ENCODE measurements at places on chromosomes 7 and 10. TPM values are rescaled to one million over a fixed set of nuclear protein-coding genes. Genes with fewer than 3 reads are reported as not detected.

DNA sequence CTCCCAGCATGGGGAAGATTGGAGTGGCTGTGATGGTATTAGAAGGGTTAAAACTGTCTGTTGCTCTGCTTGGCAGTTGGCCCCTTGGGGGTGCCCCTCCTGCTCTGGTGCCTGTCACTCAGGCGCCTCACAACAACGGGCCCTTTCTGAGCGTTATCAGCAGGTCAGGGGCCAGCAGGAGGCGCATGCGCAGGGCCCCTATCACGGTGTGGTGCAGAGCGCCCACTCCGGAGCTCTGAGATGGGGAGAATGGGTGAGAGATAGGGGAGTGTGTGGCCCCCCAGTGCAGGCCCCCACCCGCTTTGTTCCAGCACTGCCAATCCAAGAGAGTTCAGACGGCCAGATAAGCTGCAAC, 24.8 kb downstream of the GBX1 start:
- DNase-seq, result peak; percentile 55

The LRRC17 gene
- total RNA-seq, result 1.0 TPM

GRCh38 chr10:74824900-74825370, 1.5 kb upstream of the KAT6B start:
- peak; percentile 66 for DNase-seq

- DNase-seq, result peak; percentile 75
Measured at GRCh38 chr7:128858380-128859231, 4.0 kb upstream of the ATP6V1F start.

The IDI2 gene
- total RNA-seq, result 0.16 TPM

The C10orf143 gene
- total RNA-seq, result 2.2 TPM

DNA sequence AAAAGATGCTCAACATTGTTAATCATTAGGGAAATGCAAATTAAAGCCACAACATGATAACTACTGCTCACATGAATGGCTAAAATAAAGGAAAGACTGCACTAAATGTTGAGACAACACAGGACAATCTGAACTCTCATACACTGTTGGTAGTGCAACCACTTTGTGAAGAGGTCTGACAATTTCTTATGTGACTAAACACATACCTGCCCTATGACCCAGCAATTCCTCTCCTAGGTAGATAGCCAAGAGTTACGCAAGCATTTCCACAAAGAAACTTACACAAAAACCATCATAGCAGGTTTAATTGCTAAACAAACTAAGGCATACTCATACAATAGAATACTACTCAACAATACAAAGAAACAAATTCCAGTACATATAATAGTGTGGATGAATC, 41.8 kb upstream of the HERPUD2 start:
- no peak for DNase-seq

DNA sequence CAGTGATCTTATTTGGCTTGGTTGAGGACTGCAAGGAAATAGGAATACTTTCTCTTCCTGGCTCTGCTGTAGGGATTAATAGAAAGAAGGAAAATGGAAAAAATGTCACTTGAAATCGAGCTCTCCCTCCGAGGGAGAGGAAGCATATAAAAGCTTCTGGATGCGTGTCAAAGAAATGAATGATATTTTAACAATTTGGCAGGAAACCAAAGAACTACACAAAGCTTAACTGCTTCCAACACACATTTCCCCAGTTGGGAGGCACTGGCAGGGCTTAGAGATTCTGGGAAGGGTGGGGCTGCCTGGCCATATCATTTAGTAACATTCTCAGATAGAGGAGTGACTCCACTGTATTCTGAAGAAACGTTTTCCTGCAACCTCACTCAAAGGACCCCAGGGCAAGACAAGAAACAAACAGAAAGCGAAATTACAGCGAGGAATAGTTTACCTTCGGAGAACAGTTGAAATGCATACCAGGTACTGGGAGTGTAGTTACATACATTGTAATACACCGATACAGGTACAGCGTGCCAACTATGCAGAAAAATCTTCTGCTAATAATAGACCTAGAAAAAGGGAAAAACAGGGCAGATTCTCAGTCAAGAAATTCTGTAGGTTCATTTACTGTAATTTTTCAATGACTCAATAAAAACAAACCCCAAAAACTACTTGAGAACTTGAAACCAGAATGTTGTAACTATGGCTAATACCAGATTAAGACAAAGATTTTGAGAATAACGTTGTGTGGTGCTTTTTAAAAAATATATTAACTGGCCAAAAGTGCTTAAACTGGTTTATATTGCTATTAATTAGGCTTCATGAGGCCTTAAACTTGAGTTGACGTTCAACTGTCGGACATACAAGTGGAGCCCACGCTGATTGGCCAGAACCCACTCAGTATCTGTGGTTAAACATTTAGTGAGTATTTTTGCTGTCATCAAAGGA, 75.7 kb upstream of the ASAH2 start:
- DNase-seq, result peak; percentile 53

The NPSR1 gene
- total RNA-seq, result not detected

GRCh38 chr7:94395141-94396036, 694 bp downstream of the COL1A2 start:
- DNase-seq, result no peak

DNA sequence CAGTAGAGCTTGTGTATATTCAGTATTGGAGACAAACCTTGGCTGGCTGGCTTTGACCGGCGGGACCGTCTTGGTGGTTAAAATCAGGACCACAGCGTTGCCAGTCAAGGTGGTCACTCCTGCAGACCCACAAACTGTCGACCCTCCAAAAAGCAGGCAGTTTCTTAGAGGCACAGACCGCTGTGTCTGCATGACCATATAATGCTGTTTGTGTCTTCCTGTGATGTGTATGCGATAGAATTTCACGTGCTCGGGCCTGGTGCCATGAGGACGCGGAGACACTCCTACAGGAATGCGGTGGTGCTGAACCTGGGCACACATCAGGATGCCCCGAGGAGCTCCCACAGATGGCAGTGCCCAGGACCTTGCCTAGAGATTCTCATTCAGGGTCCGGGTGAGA, 34.8 kb downstream of the BNIP3 start:
- DNase-seq, result no peak

DNA sequence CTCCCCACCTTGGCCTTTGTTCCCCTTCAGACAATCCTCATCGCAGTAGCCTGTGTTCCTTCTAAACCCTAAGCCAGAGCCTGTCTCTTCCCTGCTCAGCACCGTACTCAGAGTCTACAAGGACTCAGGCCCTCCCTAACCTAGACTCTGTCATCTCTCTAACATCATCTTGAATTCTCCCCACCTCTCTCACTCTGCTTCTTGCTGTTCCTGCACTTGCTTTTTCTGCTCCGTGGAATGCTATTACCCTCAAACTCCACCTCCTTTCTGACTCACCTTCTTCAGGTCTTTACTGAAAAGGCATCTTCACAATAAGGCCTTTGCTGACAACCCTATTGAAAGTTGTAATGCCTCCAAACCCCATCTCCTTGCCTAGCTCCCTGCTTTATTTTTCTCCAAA, 141.0 kb downstream of the DKK1 start:
- DNase-seq, result no peak

- DNase-seq, result no peak
Measured at GRCh38 chr7:112495810-112496462, 15.1 kb downstream of the LSMEM1 start.

The ODAD2 gene
- not detected for total RNA-seq

GRCh38 chr7:32658034-32658433, 162.7 kb downstream of the AVL9 start:
- no peak for DNase-seq

The CABCOCO1 gene
- total RNA-seq, result not detected

- DNase-seq, result no peak
Measured at GRCh38 chr10:113169853-113170460, 219.9 kb downstream of the TCF7L2 start.

DNA sequence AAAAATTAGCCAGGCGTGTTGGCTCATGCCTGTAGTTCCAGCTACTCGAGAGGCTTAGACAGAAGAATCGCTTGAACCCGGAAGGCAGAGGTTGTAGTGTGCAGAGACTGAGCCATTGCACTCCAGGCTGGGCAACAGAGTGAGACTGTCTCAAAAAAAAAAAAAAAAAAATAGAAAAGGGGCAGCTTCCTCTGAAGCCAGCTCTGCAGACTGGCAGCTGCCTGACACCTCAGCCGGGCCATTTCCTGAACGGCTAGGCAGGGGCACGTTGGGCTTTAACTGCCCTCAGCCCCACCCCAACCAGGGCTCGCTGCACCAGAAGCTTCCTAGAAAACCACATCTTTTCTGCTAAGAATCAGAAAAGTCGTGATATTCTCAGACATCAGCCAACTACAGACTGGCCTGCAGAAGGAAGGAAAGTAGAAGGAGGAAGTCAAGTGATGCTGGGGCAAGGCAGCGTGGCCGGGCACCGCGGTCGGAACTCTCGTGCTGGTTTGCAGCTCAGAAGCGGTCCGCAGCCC, 38.0 kb downstream of the PRKAG2 start:
- peak; percentile 67 for DNase-seq

The FAM25G gene
- not detected for total RNA-seq

The GRID1 gene
- 1.1 TPM for total RNA-seq

- no peak for DNase-seq
Measured at GRCh38 chr10:127175357-127176110, 20.9 kb downstream of the INSYN2A start.

The SFTPA2 gene
- 0.27 TPM for total RNA-seq

The ZNF316 gene
- total RNA-seq, result 16.2 TPM

DNA sequence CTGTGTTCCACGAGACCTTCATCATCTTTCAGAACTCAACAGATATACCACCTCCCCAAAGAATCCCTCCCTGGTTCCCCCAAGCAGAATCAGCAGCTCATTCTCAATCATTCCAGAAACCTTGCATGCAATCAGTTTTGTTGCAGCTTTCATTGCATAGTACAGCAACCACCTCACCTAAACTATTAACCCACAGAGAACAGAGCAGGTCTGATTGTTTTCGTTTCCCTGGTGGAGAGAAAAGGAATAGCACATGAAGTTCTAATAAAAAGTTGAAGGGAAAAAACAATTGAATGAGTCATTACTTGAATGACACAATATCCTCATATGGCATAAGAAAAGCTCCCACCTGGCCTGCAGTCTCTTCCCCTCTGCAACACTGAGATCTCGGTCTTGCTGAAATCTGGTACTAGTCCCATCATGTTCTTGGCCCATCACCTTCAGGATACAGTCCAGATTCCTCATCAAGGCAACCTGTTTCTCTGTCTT, 147.1 kb upstream of the GDF10 start:
- no peak for DNase-seq

The GPR26 gene
- total RNA-seq, result not detected

- DNase-seq, result no peak
Measured at GRCh38 chr7:12322284-12322902, 81.3 kb downstream of the VWDE start.

The OR2F2 gene
- not detected for total RNA-seq

The UNCX gene
- not detected for total RNA-seq

DNA sequence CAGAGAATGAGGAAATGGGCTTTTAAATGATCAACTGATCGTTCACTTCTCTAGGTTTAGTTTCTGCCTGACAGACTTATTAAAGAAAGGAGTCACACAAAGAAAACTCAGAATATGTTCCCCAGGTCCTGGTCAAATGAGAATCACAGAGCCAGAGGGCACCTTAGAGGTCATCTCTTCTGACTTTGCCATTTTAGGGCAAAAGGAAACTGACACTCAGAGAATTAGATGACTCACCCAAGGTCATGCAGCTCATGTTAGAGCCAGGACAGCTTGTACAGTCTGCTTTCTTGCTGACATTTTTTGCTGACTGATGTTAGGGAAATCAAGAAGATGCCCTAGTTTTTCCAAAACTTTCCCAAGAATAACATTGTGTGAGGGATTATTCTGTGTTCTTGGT, 312.7 kb upstream of the SP8 start:
- DNase-seq, result no peak

- no peak for DNase-seq
Measured at GRCh38 chr10:88152728-88153133, 289.3 kb downstream of the PTEN start.

DNA sequence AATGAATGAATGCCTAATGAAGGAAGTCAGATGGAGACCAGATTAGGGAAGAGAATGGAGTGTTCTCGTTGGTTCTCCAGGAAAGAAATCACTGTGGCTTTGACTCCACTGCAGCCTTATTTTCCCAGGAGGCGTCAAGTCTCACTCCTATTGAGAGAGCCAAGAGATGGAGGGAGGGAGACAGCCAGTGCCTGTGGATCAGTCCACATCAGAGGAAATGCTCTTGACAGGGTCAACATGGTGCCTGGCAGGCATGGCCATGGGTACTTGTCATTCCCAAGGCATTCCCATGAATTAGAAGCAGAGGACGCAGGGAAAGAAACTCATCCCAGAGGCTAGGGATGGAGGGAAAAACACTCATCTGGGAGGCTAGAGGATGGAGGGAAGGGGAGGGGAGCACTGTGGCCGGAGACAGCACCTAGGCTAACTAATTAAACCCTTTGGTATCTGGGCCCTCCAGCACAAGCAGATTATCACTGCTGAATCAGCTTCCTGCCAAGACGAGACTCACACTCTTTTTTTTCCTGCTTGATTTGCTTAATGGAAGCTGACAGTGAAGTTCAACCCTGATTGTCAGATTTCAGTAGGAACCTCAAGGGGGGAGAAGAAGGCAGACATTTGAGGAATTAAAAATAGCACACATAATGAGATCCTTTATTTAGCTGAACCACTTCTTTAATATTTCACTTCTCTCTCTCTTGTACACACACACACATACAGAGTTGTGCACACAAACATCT, 1233.2 kb upstream of the AUTS2 start:
- DNase-seq, result no peak

The GRID2IP gene
- not detected for total RNA-seq

GRCh38 chr10:61779950-61780659, 117.4 kb downstream of the CABCOCO1 start:
- DNase-seq, result peak; percentile 47

DNA sequence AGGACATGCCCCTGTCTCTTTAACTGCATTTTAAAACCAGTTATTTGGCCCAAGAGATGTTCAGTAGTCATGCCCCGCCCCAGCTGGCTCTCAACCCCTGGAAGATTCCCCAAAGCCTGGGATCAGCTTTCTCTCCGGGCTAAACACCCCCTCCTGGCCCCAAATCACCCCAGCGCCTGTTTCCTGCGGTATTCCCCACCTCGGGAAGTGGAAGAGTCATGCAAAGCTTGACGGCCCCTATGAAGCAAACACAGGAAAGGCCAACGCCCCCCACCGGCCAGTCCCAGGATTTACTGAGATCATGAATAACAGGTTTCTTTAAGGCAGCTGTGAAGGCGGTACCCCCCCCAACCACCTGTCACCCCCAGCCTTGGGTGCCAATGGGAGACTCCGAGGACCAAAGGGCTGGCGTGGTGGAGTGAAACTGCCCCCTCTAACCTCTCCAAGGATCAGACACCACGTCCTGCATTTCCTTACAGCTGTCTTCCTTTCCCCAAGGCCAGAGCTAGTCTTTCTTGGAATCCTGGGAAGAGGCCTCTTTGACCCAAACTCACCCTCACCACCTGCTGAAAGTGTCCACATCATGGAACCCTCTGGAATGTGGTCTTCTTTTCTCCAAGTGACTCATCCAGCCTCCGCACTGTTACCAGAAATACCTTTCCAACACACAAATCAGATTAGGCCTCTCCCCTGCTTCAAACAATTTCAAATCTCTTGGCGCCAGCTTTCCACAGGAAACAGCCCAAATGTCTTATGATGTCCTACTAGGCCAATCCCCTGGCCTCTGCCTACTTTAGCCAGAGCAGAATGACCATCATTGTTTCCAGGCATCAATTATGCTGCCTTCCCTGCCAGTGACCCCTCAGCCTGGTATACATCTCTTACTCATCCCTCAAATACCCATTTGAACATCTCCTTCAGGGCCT, 301.5 kb downstream of the ZEB1 start:
- DNase-seq, result peak; percentile 87

GRCh38 chr7:2807845-2808772, 36.0 kb downstream of the GNA12 start:
- peak; percentile 20 for DNase-seq
